ENCODE measurements at places on chromosomes 3 and 15.

DNA sequence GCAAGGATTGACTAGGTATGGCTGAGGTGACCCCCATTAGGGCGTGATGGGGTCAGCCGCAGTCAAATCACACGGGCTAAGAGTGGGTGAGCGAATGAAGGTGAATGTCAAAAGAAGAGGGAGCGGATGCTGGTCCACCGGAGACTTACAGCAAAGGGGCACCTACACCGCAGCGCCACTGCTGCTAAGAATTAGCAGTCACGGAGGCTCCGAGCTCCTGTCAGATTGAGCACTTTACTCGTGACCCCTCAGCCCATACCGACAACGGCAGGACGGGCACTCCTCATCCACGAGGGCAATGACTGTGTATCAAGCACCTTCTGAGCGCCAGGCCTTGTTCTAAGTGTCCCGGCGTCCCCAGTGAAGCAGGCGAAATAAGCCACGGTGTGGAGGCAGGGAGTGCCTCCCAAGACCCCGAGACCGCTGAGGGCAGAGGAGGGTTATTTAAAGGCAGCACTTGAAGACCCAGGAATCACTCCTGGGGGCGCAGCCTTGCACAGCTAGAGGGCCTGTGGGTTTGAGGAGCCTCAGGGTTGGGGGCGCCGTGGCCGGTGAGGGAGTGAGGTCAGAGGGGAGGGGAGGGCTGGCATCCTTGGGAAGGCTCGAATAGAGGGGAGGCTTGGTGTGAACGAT lies 61.6 kb upstream of the GATA2 start:
- no peak for DNase-seq

DNA sequence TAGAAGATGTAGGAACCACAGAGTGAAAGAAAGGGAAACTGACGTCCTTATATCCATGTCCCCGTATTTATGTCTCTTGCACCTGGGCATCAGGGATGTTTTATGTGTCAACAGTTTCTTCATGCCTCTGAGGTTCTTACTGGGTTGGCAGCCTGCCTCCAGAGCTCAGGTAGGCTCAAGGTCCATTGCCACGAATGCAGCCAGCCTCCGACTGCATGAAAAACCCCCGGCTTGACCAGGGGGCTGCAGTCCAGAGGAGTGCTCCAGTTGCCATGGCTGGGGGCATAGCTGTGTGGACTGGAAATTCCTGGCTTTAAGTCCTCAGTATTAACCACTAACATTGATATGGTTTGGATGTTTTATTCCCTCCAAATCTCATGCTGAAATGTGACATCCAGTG lies 2.8 kb upstream of the CSPG5 start:
- no peak for DNase-seq

DNA sequence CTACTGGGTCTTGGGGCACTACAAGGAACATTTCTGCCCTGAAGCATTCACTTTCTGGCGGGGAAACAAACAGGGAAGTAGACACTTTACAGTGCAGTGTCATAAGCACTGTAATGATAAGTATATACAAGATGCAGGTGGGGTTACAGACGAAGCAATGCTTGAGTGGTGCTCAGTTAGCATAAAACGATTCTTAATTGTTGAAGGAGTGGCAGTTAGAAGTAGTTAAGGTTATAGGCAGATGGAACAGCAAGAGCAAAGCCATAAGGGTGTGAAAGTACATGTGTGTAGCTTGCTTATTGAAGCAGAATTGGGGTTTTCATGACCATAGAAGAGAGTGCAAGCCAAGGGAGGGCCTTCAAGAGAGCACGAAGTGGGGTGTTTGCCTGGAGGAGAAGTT lies 46.2 kb downstream of the SLC25A26 start:
- DNase-seq = no peak

DNA sequence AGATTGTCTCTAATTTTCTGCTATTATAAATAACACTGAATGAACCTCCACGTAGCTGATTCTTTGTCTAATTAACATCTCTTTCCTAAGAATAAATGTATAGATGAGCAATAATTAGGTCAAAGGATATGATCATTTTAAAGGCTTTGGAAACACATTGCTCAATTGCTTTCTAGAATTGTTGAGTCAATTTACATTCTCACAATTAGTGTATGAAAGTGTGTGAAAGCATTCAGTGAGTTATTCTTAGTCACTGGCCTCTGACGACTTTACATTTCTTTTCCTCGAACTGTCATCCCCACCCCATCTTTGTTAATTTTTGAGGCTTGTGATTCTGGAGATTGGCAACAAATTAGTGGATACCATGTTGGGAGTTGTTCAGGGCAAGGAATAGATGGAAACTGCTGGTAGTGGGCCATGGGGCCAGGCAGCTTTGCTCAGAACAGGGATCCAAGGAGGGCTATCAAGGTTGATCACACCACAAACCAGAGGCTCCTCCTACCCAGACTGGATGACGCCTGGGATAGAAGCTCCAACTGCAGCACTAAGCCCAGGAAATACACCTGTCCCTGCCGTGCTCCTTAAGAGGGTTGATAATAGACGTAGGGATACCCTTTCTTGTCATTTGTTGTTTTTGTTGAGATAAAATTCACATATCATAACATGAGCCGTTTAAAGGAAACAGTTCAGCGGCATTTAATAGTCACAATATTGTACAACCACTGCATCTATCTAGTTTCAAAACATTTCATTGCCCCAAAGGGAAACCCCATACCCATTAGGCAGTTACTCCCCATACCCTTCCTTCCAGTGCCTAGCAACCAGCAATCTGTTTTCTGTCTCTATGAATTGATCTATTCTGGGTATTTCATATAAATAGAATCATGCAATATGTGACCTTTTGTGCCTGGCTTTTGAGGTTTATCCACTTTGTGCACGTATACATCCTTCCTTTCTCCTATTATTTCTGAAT lies 27.9 kb downstream of the EIF1B start:
- no peak for DNase-seq

DNA sequence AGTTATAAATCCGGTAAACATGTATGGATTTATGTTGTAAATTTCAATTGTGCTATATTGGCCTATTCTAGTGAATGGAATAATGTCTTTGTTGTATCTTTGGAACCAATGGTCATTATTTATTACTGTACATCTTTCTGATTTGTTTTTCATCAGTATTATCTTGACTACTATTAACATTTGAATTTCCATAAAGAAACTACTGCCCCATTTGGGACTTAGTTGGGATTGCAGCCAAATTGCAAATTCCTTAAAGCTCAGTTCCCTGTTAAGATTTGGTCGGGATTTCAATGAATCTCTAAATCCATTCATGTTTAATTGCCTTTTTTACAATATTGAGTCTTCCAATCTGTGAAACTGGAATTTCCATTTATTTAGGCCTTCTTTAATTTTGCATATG lies 822.4 kb upstream of the CADM2 start:
- no peak for DNase-seq

GRCh38 chr3:6806991-6807390 lies 53.9 kb upstream of the GRM7 start:
- no peak for DNase-seq

- DNase-seq = peak; percentile 65
Observed at GRCh38 chr3:128845778-128846485, 33.5 kb upstream of the ACAD9 start.

- peak; percentile 23 for DNase-seq
Observed at GRCh38 chr3:177150218-177150916, 46.9 kb downstream of the TBL1XR1 start.

DNA sequence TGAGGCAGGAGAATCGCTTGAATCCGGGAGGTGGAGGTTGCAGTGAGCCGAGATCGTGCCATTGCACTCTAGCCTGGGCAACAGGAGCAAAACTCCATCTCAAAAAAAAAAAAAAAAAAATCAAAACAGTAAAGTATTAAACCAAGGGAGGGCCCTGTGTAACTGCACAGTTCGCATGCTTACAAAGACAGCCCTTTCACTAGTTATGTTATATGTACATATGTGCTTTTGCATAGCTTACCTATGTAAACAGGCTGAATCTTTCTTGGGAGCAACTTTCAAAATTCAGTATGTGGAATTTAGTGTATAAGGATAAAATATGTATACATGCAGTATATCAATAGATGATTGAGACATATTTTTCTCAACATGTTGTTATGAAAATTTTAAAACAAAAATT lies 16.1 kb upstream of the SLMAP start:
- no peak for DNase-seq

- peak; percentile 81 for DNase-seq
Observed at GRCh38 chr15:101242160-101242998, 9.5 kb downstream of the CHSY1 start.

DNA sequence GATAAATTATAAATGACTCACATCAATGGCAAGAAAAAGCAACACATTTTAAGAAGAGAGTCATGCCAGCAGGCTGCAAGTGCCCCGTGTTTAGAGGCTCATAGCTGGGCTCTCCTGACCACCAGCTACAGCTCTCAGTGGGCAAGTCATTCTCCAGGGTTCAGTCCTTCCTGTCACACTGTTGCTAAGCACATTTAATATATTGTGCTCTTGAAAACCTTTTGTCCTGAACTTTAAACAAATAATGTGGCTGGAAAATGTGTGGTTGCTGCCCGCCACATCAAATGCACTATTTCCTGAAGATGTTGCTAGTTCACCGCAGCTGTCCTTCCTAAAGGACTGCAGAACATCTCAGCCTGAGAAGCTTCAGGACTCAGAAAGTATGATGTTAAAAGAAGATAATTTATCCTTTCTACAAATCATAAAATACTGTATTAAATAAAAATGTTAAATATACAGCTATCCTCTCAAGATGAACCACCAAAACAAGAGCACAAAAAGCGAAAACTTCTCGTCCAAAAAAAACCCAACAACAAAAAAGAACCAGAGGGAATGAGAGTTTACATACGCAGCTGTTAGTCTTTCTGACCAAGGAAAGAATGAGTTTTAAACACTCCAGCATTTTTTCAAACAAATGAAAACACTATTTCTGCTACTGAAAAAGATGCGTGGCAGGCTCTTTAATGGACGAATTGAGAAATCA lies 951 bp downstream of the TARS3 start:
- peak; percentile 12 for DNase-seq

Measured in fibroblast of pulmonary artery (primary cell).